Activated CD4-positive, alpha-beta memory T cell treated with anti-CD3 and anti-CD28 coated beads for 36 hours (primary cell): ENCODE measurements at places on chromosomes 1 and 21. TPM values are rescaled to one million over a fixed set of nuclear protein-coding genes. Genes with fewer than 3 reads are reported as not detected.
A peak's percentile ranks its signal among the peaks of the same experiment; 100 is the strongest.

DNA sequence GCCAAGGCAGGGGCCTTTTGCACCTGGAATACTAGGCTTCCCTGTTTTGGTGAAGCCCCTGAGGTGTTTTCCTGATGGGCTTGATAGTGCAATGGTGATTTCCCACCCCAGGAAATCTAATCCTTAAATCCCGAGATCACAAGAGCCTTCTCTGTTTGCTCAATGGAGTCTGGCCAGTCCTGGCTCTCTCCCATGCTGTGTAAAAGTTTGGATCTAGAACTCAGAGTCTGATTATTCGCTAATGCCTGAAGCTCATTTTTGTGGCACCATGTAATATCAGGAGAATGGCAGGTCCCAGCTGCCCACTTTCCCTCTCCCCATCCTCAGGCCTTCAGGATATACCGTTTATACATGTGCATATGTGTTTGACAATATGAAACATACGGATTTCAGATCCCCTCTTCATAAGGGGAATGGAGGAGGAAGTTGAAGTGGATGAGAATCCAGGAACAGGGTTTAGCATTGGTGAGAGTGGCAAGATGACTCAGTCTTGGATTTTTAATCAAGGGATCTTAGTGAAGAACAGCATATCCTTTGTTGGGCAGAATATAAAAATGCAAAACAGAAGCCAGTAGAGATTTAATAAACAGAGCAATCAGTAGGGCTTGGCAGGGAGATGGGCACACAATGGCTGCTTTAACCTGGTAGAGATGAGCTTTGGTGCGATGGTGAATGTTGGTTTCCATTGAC, 62.1 kb downstream of the CLIC6 start:
- no peak for DNase-seq

ZSWIM5 gene
- 0.51 TPM for total RNA-seq

DNA sequence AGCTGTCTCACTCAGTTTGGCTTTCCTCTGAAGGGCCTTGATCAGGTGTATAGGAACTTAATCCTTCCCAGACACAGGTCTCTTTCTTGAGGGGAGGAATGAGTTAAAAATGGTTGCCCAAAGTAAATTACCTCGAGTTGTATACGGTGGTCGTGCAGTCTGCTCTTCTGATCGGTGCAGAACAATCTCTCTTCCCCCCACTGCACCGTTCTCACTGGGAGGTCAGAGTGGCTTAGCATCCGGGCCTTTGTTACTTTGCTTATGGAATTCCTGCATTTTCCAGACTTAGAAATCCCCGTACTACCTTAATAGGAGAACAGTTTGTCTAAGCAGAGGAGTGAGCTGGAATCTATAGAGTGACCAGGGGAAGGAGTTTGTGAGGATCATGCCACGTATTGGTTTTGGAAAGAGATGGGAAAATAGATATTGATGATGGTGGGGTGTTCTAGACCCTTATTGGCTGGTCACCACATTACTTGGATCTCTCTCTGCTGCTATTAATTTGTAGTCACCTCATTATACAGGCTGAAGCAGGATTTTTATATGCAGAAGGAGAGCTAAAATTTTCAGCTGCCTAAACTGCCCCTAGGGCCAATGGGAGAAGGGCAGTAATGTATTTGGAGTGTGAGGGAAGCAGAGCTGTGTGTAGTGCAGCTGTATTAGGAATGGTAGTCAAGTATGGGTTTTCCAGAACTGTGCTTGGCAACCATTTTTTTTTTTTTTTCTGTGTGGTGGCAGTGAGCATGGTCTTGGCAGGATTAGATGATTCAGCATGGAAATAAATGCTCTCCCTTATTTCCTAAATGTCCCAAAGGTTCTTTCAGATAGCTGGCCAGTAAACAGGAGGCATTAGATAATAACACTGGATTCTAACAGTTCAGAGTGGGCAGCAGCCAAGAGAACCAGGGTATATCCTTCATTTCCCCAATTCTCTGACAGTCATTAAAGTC, 81.5 kb downstream of the NDUFS5 start:
- no peak for DNase-seq

NFYC gene
- total RNA-seq, result 61.7 TPM

GRCh38 chr1:174167265-174167803, 8.0 kb downstream of the RABGAP1L start:
- DNase-seq, result no peak

VPS26C gene
- total RNA-seq, result 50.3 TPM

GRCh38 chr1:21672478-21673276, 3.5 kb upstream of the RAP1GAP start:
- no peak for DNase-seq

DLGAP3 gene
- total RNA-seq, result 0.82 TPM

GRCh38 chr1:57886376-57886775, 462.5 kb upstream of the DAB1 start:
- DNase-seq, result no peak

GRCh38 chr1:87151500-87152421, 176.9 kb upstream of the LMO4 start:
- peak; percentile 54 for DNase-seq

GRCh38 chr1:111704776-111705175, 34.4 kb downstream of the INKA2 start:
- no peak for DNase-seq

DNA sequence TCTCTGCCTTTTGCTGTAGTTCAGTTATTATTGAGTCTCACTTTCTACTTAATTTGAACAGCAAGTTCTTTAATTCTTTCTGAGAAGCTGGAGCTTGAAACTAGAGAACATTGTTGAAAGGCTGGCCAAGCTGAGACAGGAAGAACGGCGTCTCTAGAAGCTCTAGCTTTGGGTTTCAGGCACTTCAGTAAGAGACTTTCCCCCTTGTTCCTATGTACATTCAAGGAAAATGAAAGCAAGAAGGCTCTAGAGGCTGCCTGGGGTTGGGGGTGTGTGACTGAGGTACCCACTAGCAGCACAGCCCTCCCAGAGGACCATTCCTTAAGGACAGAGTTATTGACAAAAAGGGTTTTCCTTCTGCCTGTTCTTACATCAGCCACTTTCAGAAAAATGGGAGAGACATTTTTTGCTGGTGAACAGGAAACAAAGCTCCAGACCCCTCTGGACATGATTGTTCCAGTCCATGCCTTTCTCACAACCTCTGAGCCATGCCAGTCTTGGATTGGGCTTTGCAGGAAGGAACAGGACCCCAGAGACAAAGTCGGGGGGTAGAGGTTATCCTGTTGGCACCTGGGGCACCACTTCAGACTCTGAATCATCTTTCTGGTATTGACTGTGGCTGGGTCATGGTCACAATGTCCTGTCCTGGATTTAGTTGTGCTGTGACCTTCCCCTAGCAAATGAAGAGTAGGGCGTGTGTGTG, 63.1 kb downstream of the LAMC2 start:
- no peak for DNase-seq

DNA sequence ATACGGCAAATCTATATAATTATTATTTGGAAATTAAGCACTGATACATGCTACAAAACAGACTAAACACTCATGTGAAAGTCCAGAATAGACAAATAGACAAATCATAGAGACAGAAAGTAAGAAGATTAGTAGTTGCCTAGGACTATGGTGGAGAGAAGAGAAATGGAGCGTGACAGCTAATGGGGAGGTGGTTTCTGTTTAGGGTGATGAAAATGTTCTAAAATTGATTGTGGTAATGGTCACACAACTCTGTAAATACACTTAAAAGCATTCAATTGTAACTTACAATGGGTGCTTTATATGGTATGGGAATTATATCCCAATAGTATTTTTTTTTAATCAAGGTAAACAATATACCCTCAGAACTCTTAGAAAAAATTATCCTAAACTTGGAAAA, 20.4 kb upstream of the ITLN2 start:
- no peak for DNase-seq

GRCh38 chr1:44407430-44408211, 2.6 kb downstream of the RNF220 start:
- no peak for DNase-seq

DNA sequence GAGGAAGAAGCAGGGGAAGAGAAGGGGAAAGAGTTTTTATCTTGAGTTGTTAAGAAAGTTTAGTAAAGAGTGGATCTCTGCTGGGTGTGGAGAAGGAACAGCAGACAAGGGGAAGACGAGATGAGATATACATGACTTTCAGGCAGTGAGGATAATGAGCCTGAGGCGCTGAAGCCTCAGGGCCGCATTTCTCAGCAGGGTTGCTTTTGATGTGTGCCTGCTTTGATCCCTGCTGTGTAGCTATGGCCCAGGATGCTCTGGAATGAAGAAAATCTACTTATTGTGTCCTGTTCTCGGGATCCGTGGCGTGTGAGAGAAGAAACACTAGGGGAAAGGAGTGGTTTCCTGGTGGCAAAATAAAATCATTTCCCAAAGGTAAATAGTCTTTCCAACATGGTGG, 15.1 kb upstream of the RPE65 start:
- DNase-seq, result no peak

KRTAP10-6 gene
- total RNA-seq, result not detected

DNA sequence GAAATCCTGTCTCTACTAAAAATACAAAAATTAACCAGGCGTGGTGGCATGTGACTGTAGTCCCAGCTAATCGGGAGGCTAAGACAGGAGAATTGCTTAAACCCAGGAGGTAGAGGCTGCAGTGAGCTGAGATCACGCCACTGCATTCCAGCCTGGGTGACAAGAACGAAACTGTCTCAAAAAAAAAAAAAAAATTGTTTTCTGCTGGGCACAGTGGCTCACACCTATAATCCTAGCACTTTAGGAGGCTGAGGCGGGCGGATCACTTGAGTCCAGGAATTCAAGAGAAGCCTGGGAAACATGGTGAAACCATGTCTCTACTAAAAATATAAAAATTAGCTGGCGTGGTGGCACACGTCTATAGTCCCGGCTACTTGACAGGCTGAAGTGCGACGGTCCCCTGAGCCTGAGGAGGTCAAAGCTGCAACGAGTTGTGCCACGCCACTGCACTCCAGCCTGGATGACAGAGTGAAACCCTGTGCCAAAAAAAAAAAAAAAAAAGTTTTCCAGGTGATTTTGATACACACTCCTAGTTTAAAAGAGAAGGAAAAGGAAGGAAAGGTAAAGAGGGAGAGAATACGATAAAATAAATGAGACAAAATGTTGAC, 31.7 kb downstream of the ABL2 start:
- no peak for DNase-seq

DNA sequence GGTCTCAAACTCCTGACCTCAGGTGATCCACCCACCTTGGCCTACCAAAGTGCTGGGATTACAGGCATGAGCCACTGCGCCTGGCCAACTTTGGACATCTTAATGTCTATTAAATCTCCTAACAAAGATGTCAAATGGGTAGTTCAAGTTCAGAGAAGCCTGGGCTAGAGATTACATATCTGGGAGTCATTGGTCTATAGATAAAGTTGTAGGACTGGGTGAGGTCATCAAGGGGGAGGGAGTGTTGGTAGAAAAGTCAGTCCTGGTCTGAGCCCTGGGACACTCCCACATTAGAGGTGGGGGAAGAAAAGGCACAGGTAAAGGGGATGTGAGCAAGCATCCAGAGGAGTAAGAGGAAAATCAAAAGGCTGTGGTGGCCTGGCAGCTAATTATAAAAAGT, 6.6 kb downstream of the UBIAD1 start:
- DNase-seq, result no peak

DNA sequence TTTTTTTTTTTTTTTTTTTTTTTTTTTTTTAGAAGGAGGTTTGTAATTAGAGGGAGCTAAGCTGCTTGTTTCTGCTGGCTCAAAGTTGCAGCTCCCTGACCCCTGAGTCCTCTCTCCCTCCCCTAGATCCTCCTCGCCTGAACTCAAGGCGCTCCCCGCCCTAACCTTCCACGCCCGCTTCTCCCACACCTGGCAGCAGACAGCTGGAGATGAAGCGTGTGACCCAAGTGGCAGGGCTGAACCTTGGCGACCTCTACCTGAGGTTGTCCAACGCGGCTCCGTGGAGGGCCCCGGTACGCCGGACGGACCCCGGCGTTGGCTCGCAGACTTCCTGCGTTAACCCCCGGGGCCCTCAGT, 795 bp downstream of the NGF start:
- no peak for DNase-seq

DNA sequence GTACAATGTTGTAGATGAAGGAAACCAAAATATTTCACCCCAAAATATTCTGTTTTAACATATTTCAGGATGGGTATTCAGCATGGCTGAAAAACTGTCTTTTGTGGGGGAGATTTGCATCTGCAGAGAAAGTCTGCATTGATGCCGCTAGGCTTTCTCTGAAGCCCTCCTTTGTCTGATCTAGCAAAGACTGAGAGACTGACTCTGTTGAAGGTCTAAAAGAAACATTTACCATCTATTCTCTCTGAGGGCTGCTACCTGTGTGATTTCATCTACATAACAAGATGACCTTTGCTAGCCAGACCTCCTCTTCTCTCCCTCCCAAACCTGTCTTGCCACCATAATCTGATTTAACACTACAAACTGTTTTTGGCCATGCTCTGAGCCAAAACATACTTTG, 12.4 kb upstream of the MT1HL1 start:
- no peak for DNase-seq

DNA sequence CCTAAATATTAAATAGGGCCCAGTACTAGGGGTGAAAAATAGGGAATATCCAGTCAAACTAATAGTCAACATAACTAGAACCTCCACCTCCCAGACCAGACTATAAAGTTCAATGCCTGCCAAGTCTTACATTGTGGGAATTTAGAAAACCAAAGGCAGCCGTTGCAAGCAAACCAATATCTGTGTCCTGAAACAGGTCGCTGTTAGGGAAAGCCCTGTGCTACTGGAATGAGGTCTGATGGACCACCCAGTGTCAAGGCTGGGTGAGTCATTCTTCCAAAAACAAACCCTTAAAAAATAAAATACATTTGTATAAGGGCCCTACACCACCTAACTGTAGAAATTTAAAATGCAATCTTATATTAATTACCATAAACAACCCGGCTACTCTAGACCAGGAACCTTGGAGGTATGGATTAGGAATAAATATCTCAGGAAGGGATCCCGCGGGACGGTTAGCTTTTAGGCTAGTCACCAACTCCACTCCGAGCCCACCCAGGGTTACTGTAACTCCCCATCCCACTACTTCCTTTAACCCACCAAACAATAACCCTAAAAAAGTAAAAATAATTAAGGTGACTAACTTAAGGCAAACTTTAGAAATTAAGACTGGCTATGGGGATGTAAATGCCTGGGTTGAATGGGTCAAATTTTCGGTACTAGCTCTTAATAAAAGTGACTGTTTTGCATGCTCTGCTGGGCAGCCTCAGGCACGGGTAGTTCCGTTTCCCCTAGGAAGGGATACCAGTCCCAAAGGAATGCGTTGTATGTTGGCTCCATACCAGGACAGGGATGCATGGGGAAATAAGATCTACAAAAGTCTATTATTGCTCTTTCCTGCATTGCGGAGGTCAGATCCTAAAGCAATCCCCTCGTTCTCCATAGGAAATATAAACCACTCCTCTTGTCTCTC, 65.4 kb upstream of the TLR5 start:
- no peak for DNase-seq

CRYAA gene
- total RNA-seq, result not detected

- DNase-seq, result no peak
Measured at GRCh38 chr1:147574401-147574800, 33.1 kb downstream of the BCL9 start.

TBX15 gene
- total RNA-seq, result not detected

GRCh38 chr1:63466759-63467158, 56.3 kb downstream of the ITGB3BP start:
- DNase-seq, result no peak

KRTAP13-1 gene
- not detected for total RNA-seq

RAB3GAP2 gene
- 46.1 TPM for total RNA-seq

GRCh38 chr1:35881850-35882273, 1.1 kb upstream of the AGO1 start:
- no peak for DNase-seq

GRCh38 chr1:153488731-153489130, 28.3 kb upstream of the S100A7 start:
- no peak for DNase-seq

- DNase-seq, result no peak
Measured at GRCh38 chr1:79604490-79605198, 598.1 kb upstream of the ADGRL4 start.
